Neuronal stem cell (in vitro differentiated cells): ENCODE measurements at places on chromosomes 2 and 18.

GRCh38 chr2:221569871-221570270 lies 2.2 kb downstream of the EPHA4 start:
- peaks cover 12% of the 10 kb centered on the region for H3K4me1 ChIP-seq
- no peaks in the 10 kb centered on the region for H3K36me3 ChIP-seq
- peaks cover 18% of the 10 kb centered on the region for H3K27me3 ChIP-seq
- H3K27ac ChIP-seq = peak overlapping the region; percentile 88
- DNase-seq = peak; percentile 73

DNA sequence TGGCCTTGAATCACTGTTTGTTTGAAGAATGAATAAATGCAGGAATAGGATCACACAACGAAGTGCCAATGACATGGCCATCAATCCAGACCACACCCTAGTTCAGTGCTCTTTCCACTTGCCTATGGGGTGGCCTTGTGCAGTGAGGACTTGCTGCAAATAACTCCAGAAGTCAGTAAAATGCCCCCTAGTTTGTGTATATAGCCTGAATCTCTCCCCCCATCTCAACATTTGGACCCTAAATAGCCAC lies 299 bp downstream of the FABP1 start:
- H3K27ac ChIP-seq = no peak overlapping the region
- no peak overlapping the region for H3K4me3 ChIP-seq
- H3K27me3 ChIP-seq = peaks cover 21% of the 10 kb centered on the region
- no peaks in the 10 kb centered on the region for H3K36me3 ChIP-seq
- no peaks in the 10 kb centered on the region for H3K4me1 ChIP-seq

DNA sequence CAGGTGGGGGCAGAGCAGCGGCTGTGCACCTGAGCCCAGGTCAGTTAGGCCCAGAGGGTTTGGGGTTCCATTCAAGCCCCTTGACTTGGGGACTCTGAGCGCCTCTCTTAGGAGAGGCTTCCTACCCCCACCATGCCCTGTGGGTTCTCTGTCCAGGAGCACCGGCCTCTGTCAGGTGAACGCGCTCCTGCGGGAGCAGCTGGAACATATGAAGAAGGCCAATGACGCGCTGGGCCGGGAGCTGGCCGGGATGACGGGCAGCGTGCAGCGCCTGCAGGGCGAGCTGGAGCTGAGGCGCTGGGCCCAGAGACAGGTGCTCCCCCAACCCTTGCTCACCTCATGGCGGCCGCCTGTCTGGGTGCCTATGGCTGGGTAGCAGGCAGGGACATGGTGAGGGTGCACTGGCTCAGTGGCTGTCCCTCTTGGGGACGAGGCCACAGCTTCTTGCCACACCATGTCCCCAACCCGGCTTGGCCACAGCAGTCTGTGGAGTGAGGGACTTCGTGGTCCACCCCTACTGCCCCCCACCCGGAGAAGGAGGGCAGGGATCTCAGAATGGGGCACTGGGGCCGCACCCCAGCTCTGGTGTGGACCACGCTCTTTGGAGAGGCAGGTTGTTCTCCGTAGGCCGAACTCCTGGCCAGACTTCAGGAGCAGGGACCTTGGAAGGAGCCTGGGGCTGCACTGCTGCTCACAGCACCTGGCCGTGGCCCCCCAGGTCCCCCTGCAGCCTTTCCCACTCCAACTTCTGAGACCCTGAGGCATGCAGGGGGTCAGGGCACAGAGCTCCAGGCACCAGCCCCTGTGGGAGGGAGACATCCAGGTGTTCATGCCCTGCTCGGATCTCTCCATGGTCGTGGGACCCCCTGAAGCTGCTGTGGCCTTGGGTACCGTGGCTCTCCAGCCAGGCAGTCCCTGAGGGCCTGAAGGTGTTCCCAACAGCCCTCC lies 19.7 kb downstream of the CROCC2 start:
- no peaks in the 10 kb centered on the region for H3K36me3 ChIP-seq
- H3K27ac ChIP-seq = no peak overlapping the region
- no peak overlapping the region for H3K4me3 ChIP-seq
- DNase-seq = no peak
- H3K4me1 ChIP-seq = peaks cover 2% of the 10 kb centered on the region

DNA sequence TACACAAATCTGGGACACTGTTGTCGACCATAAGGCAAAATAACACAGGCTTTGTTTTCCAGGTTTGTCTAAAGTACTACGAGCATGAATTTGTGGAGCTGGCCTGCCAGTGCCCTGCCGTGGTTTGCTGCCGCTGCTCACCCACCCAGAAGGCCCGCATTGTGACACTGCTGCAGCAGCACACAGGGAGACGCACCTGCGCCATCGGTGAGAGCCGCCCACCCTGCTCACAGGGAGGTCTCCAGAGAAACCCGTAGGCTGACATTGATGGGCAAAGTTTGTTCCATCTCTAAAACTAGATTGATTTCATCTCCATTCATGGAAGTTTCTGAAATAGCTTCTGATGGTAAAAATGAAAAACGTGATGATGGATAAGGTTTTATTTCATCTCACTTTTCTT lies 50.4 kb upstream of the NFATC1 start:
- H3K4me3 ChIP-seq = no peak overlapping the region
- no peaks in the 10 kb centered on the region for H3K27me3 ChIP-seq
- H3K27ac ChIP-seq = no peak overlapping the region
- H3K4me1 ChIP-seq = peaks cover 2% of the 10 kb centered on the region

GRCh38 chr2:109213646-109214433 lies 84.8 kb downstream of the SH3RF3 start:
- no peaks in the 10 kb centered on the region for H3K4me1 ChIP-seq
- no peaks in the 10 kb centered on the region for H3K27me3 ChIP-seq
- H3K36me3 ChIP-seq = no peaks in the 10 kb centered on the region
- no peak overlapping the region for H3K4me3 ChIP-seq
- DNase-seq = no peak

- no peak overlapping the region for H3K4me3 ChIP-seq
- no peaks in the 10 kb centered on the region for H3K36me3 ChIP-seq
- H3K27ac ChIP-seq = no peak overlapping the region
- no peaks in the 10 kb centered on the region for H3K27me3 ChIP-seq
- no peak for DNase-seq
These were observed 368.8 kb downstream of the NUP35 start for GRCh38 chr2:183493040-183493439.

DNA sequence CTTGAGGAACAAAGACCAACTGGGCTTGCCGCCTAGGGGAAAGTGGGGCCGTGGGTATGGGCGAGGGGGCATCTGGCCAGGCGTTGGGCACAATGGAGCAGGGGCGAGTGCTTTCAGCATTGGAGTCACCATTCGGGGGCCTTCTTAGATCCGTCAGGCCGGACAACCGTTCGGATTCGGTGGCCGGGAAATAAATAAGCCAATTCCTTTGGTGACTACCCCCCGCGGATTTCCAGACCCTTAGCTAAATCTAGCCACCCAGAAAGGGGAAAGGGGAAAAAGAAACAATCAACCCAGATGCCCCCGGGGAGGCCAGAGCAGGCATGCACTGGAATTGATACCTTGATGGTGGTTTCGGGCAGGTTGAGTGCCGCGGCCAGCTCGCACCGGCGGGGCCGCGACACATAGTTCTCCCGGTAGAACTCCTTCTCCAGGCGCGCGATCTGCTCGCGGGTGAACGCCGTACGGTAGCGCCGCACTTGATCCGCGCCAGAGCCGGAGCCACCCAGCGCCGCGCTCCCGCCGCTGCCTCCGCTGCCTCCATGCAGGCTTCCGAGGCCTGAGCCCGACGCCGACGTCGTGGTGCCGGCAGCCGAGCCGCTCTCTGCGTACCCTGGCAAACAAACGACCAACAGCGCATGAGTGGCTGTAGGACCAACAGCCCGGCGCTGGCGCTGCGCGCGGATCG lies 1.8 kb downstream of the EVX2 start:
- no peak overlapping the region for H3K4me3 ChIP-seq
- no peaks in the 10 kb centered on the region for H3K36me3 ChIP-seq
- H3K27me3 ChIP-seq = peaks cover 90% of the 10 kb centered on the region
- DNase-seq = no peak
- no peaks in the 10 kb centered on the region for H3K4me1 ChIP-seq
- H3K27ac ChIP-seq = no peak overlapping the region

GRCh38 chr2:213664817-213665216 lies 380.6 kb downstream of the SPAG16 start:
- no peaks in the 10 kb centered on the region for H3K36me3 ChIP-seq
- H3K4me3 ChIP-seq = no peak overlapping the region
- H3K27ac ChIP-seq = no peak overlapping the region
- DNase-seq = no peak
- H3K4me1 ChIP-seq = no peaks in the 10 kb centered on the region

DNA sequence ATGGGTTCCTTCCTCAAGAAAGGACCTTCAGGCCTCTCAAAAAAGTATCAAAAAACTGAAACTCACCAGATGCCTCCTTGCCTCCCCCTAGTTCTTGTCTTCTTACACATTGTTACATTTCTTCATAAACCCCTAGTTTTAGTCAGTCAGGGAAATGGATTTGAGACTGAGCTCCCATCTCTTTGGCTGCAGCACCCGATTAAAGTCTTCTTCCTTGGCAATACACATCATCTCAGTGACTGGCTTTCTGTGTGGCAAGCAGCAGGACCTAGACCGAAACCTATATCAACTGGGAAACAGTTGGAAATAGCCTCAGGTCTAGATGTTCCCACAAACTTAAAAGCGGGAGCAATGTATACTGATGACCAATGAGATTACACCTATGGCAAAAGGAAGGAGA lies 512.2 kb upstream of the PKDCC start:
- H3K27ac ChIP-seq = no peak overlapping the region
- H3K4me3 ChIP-seq = no peak overlapping the region
- H3K36me3 ChIP-seq = no peaks in the 10 kb centered on the region
- DNase-seq = no peak

GRCh38 chr2:210591663-210592062 lies 35.3 kb downstream of the CPS1 start:
- peaks cover 14% of the 10 kb centered on the region for H3K4me1 ChIP-seq
- no peak for DNase-seq
- peaks cover 12% of the 10 kb centered on the region for H3K36me3 ChIP-seq
- no peak overlapping the region for H3K4me3 ChIP-seq

- H3K27me3 ChIP-seq = peaks cover 2% of the 10 kb centered on the region
- DNase-seq = no peak
- peaks cover 12% of the 10 kb centered on the region for H3K4me1 ChIP-seq
- H3K27ac ChIP-seq = no peak overlapping the region
These were observed 21.6 kb downstream of the GPR55 start for GRCh38 chr2:230903231-230904150.

DNA sequence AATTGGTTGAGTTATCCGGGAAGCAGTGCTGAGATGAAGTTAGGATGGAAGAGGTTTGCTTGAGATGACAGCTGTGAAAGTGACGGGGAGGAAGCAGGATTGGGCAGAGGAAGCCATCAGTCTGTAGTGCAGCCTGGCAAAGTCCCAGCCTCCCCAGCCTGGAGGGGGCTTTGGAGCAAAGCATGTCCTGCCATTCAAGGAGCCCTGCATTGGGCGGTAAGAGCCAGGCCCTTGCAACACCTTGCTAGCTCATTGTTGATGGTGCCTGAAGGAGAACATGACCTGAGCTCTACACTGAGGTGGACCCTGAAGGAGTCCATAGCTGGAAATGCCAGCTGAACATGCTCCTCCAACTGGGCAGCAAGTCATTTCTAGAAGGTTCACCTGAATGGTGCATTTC lies 228.9 kb downstream of the ACKR3 start:
- no peaks in the 10 kb centered on the region for H3K36me3 ChIP-seq
- no peaks in the 10 kb centered on the region for H3K27me3 ChIP-seq
- no peaks in the 10 kb centered on the region for H3K4me1 ChIP-seq
- DNase-seq = no peak

DNA sequence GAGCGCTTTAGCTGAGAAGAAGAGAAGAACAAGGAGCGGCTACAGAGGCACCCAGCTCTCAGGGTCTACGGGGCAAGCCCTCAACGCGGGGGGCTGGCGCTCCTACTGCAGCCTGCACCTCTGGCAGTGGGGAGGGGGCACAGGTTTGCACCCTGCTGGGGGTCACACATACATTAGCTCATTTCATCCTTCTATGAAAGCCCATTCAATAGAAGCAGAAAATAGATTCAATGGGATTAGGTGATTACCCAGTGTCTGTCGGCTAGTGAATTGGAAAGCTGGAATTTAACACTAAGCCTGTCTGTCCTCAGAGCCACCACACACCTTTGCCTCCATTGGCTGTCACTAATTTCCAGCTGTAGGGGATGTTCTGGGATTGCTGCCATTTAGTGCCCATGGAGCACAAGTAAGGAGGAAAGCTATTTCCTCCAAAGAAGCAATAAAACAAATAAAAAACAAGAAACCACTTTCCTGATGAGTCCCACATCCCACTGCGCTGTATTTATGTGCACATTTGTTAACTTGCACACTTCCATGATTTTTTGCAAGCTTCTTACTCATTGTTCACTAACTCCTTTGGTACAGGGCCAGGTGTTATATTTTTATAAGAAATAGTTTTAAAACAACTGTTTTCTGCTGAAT lies 319.6 kb upstream of the REV1 start:
- H3K4me1 ChIP-seq = peaks cover 7% of the 10 kb centered on the region
- no peaks in the 10 kb centered on the region for H3K36me3 ChIP-seq
- DNase-seq = peak; percentile 18
- no peak overlapping the region for H3K27ac ChIP-seq
- no peak overlapping the region for H3K4me3 ChIP-seq
- no peaks in the 10 kb centered on the region for H3K27me3 ChIP-seq

DNA sequence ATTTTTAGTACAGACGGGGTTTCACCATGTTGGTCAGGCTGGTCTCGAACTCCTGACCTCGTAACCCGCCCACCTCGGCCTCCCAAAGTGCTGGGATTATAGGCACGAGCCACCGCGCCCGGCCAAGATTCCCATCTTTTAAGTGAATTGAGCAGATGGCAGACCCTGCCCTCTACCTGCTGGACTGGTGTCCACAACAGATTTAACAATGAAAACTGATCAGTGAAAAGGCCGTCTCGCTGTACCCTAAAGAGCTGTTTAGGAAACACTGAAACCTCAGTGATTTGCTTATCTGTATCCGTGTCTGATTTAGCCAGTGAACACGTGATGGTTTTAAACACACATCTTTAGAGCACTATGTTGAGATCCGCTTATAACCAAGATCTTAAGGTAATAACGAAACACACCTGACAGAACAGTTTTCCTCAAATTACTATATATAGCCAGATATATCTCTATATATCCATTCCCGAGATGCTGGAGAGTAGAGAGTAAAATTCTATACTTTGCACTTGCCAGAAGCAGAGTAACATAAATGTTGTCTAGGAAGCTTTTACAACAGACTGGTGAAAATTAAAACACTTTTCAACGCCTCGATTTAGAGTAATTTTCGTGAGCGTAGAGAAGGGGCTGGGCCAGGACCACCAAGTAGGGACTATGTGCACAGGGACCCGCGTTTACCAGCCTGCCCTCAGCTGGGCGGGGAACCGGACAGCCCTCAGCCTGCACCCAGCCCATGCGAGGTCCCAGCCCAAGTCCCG lies 594 bp downstream of the FAM161A start:
- H3K4me1 ChIP-seq = peaks cover 2% of the 10 kb centered on the region
- peak; percentile 2 for DNase-seq
- no peaks in the 10 kb centered on the region for H3K27me3 ChIP-seq
- H3K4me3 ChIP-seq = peak overlapping the region; percentile 82
- H3K27ac ChIP-seq = peak overlapping the region; percentile 85

DNA sequence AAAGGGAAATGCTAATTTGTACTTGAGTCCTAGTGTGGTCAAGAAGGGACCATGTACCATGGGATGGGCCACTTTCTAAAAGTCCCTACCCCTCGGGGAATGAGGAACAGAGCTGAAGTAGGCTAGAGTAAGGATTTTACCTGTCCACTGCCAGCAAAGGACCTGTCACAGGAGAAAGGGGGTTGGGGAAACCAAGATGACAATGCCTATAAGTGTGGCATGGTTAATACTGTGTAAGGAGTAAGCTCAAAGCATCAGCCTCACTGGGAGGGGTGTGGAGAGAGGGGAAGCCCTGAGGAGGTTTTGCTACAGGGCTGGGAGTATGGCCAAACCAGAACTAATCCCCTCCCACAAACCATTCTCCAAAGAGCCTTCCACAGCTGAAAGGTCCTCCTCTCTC lies 15.8 kb downstream of the GKN2 start:
- H3K27ac ChIP-seq = no peak overlapping the region
- H3K4me3 ChIP-seq = no peak overlapping the region
- no peak for DNase-seq
- H3K4me1 ChIP-seq = no peaks in the 10 kb centered on the region
- H3K27me3 ChIP-seq = no peaks in the 10 kb centered on the region
